Thyroid gland (tissue), 4 donors: ENCODE measurements at places on chromosomes 11 and 22. TPM values are rescaled to one million over a fixed set of nuclear protein-coding genes. Genes with fewer than 3 reads are reported as not detected.

GRCh38 chr11:44911029-44911814 lies 39.5 kb downstream of the TP53I11 start:
- H3K4me1 ChIP-seq = peaks cover 13% of the 10 kb centered on the region
- H3K4me3 ChIP-seq = no peak overlapping the region
- H3K27ac ChIP-seq = no peak overlapping the region
- peak; percentile 88 for DNase-seq
- no peaks in the 10 kb centered on the region for H3K36me3 ChIP-seq

DNA sequence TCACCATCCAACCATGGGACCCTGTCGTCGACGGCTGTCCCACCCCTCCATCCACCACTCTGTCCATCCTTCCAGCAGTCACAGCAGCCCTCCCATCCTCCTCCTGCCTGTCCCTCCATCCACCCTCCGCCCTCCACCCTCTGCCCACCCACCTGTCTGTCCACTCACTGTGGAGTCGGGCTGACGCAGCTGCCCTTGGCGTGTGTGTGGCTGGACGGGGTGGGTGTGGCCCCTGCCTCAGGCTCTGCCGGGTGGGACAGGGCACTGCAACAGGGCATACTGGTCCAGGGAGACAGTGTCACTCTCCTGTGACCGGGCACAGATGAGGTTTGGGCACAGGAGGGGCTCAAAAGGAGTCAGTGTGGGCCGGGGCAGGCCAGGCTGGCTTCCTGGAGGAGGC lies 1.9 kb downstream of the PKP3 start:
- no peaks in the 10 kb centered on the region for H3K36me3 ChIP-seq
- H3K4me3 ChIP-seq = no peak overlapping the region
- no peak overlapping the region for H3K27ac ChIP-seq
- no peaks in the 10 kb centered on the region for H3K27me3 ChIP-seq
- H3K4me1 ChIP-seq = peaks cover 26% of the 10 kb centered on the region

- DNase-seq = no peak
- no peak overlapping the region for H3K27ac ChIP-seq
- H3K4me1 ChIP-seq = no peaks in the 10 kb centered on the region
- H3K36me3 ChIP-seq = no peaks in the 10 kb centered on the region
Observed at GRCh38 chr11:70233034-70233433, 29.9 kb downstream of the FADD start.

DNA sequence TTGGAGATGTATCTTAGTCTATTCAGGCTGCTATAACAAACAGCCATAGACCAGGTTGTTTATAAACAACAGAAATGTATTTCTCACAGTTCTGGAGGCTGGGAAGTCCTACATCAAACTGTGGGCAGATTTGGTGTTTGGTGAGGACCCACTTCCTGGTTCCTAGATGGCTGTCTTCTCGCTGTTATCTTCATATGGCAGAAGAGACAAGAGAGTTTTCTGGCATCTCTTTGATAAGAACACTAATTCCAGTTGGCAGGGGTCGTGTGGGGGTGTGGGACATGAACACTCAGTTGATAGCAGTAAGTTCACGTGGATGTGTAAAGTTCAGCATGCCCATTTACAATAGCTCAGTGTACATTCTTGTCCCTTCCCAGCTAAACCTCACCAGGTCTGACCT lies 41.3 kb upstream of the HMGXB4 start:
- DNase-seq = no peak
- H3K4me3 ChIP-seq = no peak overlapping the region
- H3K27me3 ChIP-seq = no peaks in the 10 kb centered on the region

GRCh38 chr11:70490208-70490607 lies 91.9 kb downstream of the CTTN start:
- no peak overlapping the region for H3K4me3 ChIP-seq
- H3K27me3 ChIP-seq = no peaks in the 10 kb centered on the region
- DNase-seq = no peak
- H3K27ac ChIP-seq = no peak overlapping the region

Gene C22orf15
- not detected for total RNA-seq

GRCh38 chr11:78763664-78764063 lies 189.0 kb upstream of the NARS2 start:
- DNase-seq = peak; percentile 32
- no peak overlapping the region for H3K27ac ChIP-seq
- peaks cover 9% of the 10 kb centered on the region for H3K4me1 ChIP-seq
- H3K4me3 ChIP-seq = no peak overlapping the region
- H3K36me3 ChIP-seq = no peaks in the 10 kb centered on the region
- H3K27me3 ChIP-seq = no peaks in the 10 kb centered on the region

DNA sequence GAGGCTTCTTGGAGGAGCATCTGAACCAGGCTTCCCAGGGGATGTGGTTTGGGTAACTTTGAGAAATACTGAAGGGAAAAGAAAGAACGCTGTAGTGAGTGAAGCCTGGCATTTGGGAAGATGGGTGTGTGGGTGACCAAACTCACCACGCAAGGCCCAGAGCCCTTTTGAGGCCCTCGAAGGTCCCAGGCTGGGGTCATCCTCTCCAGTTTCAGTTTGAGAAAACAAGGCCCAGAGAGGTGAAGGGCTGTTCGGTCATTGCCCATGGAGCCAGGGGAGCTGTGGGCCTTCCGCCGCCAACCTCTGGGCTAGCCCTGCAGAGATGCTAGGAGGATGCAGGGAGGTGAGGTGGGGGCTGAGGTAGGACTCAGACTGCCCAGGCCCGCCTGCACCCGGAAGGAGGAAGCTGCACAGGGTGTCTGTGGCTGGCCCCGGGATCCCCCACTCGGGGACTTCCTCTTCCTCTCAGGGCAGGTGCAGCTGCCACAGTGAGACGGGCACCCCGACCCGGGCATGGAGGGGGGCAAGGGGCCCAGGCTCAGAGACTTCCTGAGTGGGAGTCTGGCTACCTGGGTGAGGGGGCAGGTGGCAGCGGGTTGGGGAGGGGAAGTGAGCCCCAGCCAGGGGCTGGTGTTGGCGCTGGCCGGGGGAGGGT lies at the start of gene CCDC88B:
Gene CCDC88B, plus strand, starts transcription at position 451 of the 655 bp plus-strand sequence. Its CDS starts 63 bp downstream, at position 514.
- H3K4me3 ChIP-seq = no peak within 1 kb of the TSS
- no peaks in the 10 kb centered on the region for H3K36me3 ChIP-seq
- no peaks in the 10 kb centered on the region for H3K27me3 ChIP-seq
- H3K27ac ChIP-seq = no peak within 1 kb of the TSS

- no peak for DNase-seq
- no peaks in the 10 kb centered on the region for H3K36me3 ChIP-seq
Observed at GRCh38 chr11:4882543-4882942, 843 bp downstream of the OR51T1 start.

Gene CASP5
- not detected for total RNA-seq

Gene SLC17A6
- not detected for total RNA-seq

- H3K4me3 ChIP-seq = no peak overlapping the region
- no peak for DNase-seq
- no peaks in the 10 kb centered on the region for H3K27me3 ChIP-seq
- peak overlapping the region; percentile 18 for H3K27ac ChIP-seq
- peaks cover 7% of the 10 kb centered on the region for H3K4me1 ChIP-seq
Observed at GRCh38 chr11:73991471-73992006, 8.9 kb upstream of the UCP2 start.

GRCh38 chr11:611001-611996 lies 4.5 kb downstream of the IRF7 start:
- no peak overlapping the region for H3K4me3 ChIP-seq
- peaks cover 71% of the 10 kb centered on the region for H3K36me3 ChIP-seq

DNA sequence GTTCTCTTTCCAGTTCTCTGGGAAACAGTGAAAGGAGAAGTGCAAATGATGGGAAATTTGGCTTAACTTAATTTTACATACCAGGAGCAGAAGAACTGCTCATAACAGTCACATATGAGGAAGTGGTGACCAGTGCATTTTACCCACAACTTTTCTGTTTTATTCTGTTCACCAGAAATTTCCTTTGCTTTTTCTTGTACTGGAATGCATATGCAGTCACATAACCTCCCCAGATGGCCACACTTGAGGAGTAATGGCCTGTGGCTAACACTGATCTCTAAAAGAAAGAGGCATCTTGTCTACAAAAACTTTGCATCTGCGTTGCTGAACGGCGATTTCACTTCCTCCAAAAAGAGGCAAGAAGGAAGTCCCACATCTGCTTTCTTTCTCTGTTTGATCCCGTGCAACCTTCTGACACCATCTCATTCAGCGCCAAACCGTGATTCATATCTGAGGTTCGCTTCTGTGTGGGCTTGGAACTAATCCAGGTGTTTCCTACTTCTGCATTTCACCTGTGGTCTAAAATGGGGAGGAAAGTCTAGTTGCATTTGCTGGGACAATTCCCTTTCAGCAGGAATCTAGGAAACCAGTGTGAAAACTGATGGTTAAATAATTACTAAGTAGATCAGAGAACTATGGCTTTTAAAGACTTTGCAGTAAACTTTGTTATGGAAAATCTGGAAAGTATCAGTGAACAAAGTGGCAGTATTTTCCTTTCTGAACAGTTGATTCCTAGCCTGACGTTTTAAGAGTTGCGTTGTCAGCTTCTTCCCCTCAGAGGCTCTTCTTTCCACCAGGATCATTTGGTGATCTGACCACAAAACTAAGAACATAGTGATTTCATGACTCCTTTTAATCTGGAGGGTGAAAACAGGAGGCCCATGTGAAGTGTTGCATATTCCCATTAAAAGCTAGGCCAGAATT lies 4.2 kb upstream of the MPEG1 start:
- no peak overlapping the region for H3K4me3 ChIP-seq
- H3K27ac ChIP-seq = no peak overlapping the region
- no peaks in the 10 kb centered on the region for H3K4me1 ChIP-seq
- peak; percentile 9 for DNase-seq
- H3K27me3 ChIP-seq = no peaks in the 10 kb centered on the region
- H3K36me3 ChIP-seq = no peaks in the 10 kb centered on the region

DNA sequence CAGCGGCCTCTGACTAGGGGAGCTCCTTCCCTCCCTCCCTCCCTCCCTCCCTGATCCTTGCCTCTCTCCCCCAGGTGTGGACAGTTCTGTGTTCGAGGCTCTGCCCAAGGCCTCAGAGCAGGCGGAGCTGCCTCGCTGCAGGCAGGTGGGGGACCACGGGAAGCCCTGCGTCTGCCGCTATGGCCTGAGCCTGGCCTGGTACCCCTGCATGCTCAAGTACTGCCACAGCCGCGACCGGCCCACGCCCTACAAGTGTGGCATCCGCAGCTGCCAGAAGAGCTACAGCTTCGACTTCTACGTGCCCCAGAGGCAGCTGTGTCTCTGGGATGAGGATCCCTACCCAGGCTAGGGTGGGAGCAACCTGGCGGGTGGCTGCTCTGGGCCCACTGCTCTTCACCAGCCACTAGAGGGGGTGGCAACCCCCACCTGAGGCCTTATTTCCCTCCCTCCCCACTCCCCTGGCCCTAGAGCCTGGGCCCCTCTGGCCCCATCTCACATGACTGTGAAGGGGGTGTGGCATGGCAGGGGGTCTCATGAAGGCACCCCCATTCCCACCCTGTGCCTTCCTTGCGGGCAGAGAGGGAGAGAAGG lies 11.1 kb upstream of the POU2F3 start:
- no peaks in the 10 kb centered on the region for H3K4me1 ChIP-seq
- no peak for DNase-seq

GRCh38 chr22:21652547-21653545 lies 10.7 kb downstream of the SDF2L1 start:
- H3K27ac ChIP-seq = no peak overlapping the region
- no peak for DNase-seq
- H3K27me3 ChIP-seq = no peaks in the 10 kb centered on the region
- H3K4me3 ChIP-seq = peak overlapping the region; percentile 30
- H3K36me3 ChIP-seq = peaks cover 11% of the 10 kb centered on the region

DNA sequence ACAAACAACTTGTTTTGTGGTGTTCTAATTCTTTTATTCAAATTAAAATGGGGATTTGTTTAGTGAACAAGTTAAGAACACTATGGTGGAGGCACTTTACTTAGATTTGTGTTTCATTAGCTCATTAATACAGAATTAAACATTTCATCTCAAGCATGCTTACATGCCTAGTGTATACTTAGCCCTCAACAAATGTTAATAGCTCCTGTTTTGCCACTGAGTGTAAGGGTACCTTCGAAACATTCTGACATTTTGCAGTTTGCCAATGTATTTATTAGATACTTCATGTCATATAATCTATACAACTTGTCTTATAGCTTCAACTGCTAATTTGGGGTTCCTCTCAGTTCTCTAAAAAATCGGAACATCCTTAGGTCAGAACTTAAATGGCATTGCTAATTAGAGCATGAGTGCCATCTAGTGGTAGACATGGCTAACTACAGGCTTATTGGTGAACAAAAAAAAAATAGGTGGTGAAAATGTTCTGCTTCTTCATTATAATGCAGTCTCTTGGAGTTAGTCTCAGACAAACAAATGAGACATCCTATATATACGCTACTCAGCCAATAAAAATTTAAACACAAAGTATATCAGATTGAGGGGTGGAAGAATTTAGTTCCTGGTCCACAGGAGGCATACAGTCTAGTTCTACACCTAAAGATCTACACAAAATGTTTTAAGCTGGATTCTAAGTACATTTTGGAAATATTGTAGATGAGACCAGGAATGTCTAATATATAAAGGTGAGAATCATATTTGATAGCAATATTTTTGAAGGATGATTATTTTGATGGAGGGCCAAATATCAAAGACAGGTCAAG lies 4.9 kb upstream of the CNTN5 start:
- no peak overlapping the region for H3K4me3 ChIP-seq
- H3K36me3 ChIP-seq = no peaks in the 10 kb centered on the region
- no peaks in the 10 kb centered on the region for H3K27me3 ChIP-seq
- no peaks in the 10 kb centered on the region for H3K4me1 ChIP-seq

DNA sequence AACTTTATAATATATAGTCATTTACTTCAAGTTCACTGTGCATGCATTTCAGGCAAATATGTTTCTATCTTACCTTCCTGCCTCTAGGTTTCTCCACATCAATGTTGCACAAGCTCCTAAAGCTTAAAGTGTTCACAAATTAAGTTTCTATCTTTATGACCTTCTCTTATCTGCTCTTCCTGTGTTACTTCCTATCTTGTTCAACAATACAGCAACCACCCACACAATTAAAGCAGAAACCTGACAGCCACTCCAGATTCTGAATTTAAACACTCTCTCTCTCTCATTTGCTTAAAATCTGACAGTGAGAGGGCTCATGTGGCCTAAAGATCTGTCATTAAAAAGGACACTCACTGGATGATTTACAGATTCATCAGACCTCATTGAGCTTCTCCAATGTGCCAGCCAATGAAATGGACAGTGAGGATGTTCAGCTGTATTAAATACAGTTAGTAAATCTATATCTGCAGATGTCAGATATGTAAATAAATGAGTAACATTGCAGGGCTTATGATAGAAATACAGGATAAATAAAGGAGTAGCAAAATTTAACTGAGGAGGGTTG lies 10.9 kb downstream of the PDGFD start:
- H3K4me3 ChIP-seq = no peak overlapping the region
- DNase-seq = no peak
- H3K27me3 ChIP-seq = no peaks in the 10 kb centered on the region
- no peaks in the 10 kb centered on the region for H3K4me1 ChIP-seq
- no peak overlapping the region for H3K27ac ChIP-seq

Gene DEFB131B
- total RNA-seq = not detected

- H3K4me1 ChIP-seq = no peaks in the 10 kb centered on the region
- no peak overlapping the region for H3K27ac ChIP-seq
- DNase-seq = peak; percentile 49
- H3K4me3 ChIP-seq = no peak overlapping the region
- H3K36me3 ChIP-seq = no peaks in the 10 kb centered on the region
Observed at GRCh38 chr11:60970369-60970774, 1.1 kb upstream of the CD6 start.
